Stimulated activated CD8-positive, alpha-beta memory T cell treated with anti-CD3 and anti-CD28 coated beads, Interleukin-7, amount 100 ng/mL, for 1 hour (primary cell): ENCODE measurements at places on chromosomes 4 and X.

DNA sequence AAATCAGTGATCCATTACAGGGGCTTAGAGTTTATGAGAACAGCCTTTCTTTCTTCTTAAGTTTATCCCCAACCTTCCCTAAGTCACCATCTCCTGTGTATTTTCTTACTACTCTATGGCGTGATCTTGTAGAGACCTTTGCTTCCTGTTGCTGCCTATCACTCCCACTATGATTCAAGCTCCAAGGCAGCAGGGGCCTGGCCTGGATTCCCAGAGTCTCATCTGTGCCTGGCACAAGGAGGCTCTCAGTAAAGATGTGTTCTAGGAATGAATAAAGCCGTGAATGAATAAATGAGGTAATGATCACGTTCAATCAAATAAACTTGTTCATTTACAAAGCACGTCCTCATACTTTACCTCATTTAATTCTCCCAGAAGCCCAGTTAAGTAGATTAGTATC, 45.4 kb downstream of the CC2D2A start:
- DNase-seq, result no peak

- DNase-seq, result no peak
These were observed 4.8 kb downstream of the MAGEA11 start for GRCh38 chrX:149716632-149717031.

DNA sequence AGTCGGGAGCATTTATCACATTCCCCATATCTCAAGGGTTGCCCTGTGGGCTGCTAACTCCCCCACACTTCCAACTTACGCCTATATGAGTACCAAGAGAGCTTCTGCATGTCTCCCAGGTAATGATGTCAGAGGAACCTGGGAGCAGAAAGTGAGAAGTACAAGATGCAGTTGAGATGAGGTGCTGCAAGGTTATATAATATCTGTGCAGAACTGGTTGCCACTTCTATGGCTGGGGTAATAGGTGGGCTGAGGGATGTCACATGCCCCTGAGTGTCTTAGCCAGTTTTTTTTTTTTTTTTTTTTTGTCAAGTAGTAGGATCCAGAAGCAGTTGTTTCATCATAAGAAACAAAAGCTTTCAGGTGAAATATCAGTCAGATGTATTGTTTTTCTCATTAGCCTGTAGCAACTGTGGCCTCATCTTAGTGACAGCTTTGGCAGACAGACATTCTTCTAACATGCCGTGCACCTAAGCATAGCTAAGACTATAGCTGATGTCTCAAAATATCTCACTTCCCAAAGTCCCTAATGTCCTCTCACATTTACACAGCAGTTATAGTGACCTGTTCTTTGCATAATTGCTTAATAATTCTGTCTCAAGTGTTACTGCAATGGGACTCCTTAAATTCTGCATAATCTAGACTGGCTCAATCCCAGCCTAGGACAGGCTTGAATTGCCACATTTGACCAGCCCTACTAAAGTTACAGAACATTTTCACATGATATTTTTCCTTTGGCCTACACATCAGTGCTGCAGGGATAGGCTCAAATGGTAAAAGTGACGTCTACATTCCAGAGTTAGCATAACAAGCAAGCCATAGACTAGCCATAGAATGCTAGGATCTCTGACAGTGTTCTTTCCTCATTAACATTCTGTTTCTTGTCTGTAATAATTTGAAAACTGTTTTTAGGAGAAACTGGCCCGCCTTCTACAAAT, 17.9 kb upstream of the MAOB start:
- no peak for DNase-seq

DNA sequence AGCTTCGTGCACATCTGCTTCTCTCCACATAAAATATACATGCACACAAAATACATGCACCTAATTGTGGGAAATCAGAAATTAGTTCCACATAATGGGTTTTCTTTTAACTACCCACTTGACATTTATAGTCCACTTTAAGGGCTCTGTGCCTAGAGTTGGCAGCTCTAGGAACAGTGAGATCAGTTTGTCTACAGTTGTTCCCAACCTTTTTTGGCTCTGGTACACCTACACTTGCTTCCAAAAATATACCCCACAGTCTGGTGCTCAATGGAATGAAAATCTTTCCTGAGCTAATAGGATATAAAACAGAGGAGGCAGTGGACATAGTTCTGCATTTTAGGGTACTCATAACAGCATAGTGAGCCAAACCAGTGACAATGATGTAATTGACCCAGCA, 36.1 kb downstream of the HDAC8 start:
- DNase-seq, result no peak

GRCh38 chrX:38886112-38886511, 84.9 kb downstream of the MID1IP1 start:
- DNase-seq, result no peak

GRCh38 chr4:80266253-80266901, at the start of gene FGF5:
Gene FGF5, plus strand, starts transcription at chr4:80266664. Its CDS starts 161 bp downstream, at chr4:80266825.
- no peak for DNase-seq

DNA sequence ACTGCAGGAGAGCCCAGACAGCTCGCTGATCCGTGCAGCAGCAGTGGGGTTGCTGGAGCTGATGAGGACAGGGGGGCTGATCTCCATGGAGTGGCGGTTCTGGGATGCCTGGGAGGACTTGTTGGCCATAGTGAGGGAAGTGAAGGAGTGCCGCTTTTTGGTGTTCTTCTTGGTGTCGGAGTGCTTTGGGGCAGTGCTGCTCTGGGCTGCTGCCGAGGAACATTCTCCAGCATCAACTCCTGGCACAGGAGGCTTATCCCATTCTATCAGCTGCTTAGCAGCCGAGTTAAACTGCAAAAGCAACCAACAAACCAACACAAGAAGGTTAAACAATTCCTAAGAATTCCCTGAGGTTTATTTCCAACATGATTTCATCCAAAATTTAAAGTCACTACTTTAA, 126.3 kb upstream of the CBR4 start:
- no peak for DNase-seq

- DNase-seq, result no peak
These were observed 5.4 kb upstream of the GTPBP6 start for GRCh38 chrX:323721-324628.

- no peak for DNase-seq
These were observed 123.0 kb downstream of the KDR start for GRCh38 chr4:55002431-55002830.
